GM18507 (cell line): ENCODE measurements at places on chromosomes 6 and 20.

DNA sequence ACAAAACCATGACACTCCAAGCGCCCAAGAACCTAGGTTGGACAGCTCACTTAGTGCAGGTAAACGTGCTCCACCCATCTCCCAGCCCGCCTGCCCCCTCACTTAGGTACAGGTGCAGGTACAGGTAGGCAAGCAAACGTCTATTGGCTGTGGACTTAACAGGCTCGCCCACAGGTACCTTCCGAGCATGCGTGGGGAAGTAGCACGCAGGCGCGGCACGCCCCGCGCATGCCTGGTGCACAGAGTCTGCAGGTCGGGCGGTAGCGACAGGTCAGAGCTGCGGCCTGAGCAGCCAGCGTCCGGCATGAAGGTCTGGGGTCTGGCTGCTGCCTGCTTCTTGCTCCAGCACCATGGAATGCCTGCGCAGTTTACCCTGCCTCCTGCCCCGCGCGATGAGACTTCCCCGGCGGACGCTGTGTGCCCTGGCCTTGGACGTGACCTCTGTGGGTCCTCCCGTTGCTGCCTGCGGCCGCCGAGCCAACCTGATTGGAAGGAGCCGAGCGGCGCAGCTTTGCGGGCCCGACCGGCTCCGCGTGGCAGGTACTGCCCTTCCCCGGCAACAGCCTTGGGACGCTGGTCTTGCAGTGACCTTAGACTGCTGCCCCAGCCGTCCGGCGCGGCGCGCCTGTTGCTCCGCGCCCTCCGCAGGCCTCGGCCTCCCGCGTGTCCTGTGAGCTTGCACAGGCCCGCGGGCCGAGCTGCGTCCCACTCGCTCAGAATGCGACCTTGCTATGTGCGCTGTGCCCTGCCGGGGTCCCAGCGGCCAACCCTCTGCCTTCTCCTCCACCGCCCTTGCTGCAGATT, at the start of gene MRS2:
TSS of gene MRS2 (plus strand) at position 240 of the 804 bp plus-strand sequence. CDS start at position 351, 111 bp downstream.
- DNase-seq = peak; percentile 80

DNA sequence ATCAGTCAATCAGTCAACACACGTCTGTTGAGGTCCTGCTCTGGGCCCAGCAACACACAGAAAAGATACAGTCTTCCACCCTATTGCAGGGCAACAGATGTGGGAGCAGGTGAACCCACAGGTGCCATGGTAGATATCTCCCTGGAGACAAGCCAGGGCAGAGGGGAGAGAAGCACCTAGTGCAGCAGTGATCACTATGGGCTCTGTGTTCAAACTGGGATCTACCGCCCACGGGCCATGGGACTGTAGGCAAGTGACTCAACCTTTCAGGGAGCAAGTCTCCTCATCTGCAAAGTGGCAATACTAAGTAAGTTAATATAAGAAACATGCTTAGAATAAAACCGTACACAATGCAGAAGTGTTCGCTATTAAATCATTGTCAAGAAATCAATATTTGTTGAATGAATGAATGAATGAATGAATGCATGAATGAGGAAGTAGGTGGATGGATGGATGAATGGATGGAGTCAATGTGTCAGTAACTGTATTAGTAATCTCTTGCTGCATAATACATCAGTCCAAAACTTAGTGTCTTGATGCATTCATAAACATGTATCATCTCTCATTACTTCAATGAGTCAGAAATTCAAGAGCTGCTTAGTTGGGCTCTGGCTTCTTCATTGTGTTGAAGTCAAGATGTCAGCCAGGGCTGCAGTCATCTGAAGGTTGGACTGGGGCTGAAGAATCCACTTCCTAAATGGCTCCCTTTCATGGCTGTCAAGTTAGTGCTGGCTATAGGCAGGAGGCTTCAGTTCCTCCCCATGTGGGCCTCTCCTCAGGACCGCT, 31.9 kb upstream of the NFATC2 start:
- no peak for DNase-seq

GRCh38 chr6:46016063-46016608, 476 bp upstream of the CLIC5 start:
- no peak for DNase-seq

DNA sequence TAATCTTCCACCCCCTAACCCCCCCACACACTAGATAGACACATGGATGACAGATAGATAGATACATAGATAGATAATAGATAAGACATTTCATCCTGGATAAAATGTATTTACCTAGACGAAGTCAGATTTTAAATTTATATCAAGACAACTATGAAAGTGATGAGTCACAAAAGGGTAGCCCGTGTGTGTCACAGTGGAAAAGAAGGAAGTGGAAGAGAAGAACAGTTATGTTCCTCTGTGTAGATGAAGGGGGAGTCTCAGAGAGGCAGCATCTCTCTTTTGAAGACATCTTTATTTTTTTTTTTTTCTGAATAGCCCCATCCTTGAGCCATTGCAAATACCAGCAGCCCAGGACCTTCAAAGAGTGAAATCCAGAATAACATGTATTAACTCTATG, 121.7 kb upstream of the VGLL2 start:
- DNase-seq = no peak

DNA sequence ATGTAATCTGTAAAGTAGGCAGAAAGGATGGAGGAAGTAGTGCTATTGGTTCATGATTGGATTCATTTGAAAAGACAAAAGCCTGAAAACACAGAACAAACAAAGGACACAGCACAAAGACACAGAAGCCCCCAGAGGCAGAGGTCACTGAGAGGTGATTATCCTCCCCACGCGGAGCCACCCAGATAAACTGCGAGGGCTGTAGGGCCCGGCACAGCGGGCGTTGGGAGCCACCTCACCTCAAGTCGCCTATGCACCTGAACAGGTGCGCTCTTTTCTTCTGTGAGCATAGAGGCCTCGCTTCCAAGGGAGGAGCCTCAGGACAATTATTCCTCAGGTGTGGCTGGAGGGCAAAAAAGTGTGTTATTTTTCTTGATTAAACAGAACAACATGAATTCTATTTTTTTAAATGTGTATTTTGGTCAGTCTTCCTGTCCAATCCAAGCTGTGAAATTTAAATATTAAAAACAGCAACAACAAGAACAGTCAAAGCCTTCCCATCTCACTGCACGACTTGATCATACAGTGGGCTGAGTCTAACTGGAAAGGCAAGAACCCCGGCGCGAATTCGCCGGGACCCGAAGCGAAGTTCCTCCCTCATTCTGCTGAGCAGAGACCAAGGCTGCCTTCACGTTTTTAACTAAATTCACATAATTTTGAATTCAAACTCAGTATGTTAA, 205.3 kb downstream of the THBS2 start:
- DNase-seq = no peak

DNA sequence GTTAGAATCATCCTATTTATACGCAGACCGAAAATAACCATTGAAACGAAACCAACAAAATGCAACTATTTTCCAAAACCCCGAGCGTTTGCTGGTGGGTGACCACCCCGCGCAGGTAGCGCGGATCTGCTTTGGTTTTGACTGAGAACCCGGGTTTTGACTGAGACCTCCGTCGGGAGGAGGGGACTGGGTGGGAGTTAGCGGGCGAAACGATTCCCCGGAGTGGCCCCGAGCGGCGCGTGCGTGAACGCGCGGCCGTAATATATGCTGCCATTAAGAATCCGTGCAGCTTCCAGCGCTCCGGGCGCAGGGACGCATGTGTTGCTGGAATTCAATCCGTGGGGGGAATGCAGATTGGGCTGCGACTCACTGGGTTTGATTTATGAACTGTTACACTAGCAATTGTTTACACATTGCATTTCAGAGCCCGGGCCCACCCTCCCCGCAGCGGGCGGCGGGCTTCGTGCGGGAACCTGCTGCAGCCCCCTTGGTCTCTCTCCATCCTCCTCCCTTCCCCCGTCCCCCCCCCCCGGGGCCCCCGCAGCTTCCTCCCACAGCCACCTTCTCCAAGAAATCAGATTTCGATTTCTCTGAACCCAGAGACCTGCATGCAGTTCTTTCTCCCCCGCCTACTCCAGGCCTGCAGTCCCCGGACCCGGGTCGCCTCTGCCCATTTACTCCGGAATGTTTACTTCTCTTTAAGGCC, 9.9 kb downstream of the NRN1 start:
- no peak for DNase-seq

- DNase-seq = no peak
These were observed 539 bp downstream of the CDYL start for GRCh38 chr6:4776493-4777393.

- no peak for DNase-seq
These were observed 17.8 kb upstream of the HLA-DRB1 start for GRCh38 chr6:32607263-32607987.

DNA sequence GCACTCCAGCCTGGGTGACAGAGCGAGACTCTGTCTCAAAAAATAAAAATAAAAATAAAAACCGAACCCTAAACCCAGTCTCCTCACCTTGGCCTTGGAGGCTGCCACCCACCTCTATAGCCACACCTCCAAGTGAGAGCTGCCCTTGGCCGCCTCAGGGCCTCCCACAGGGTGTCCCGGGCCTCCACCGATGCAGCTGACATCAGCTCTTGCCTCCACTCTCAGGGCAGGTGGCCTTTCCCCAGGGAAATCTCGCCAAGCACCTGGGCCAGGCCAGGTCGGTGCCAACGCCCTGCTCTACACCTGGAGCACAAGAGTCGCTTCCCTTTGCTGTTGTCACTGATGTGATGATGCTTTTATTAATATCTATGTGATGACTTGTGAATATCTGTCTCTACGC, 8.9 kb upstream of the MYL9 start:
- DNase-seq = no peak

GRCh38 chr6:31582230-31582643, at the start of gene LTB:
Gene LTB, minus strand, starts transcription at chr6:31582424. Its CDS starts 7 bp downstream, at chr6:31582417.
- DNase-seq = no peak

DNA sequence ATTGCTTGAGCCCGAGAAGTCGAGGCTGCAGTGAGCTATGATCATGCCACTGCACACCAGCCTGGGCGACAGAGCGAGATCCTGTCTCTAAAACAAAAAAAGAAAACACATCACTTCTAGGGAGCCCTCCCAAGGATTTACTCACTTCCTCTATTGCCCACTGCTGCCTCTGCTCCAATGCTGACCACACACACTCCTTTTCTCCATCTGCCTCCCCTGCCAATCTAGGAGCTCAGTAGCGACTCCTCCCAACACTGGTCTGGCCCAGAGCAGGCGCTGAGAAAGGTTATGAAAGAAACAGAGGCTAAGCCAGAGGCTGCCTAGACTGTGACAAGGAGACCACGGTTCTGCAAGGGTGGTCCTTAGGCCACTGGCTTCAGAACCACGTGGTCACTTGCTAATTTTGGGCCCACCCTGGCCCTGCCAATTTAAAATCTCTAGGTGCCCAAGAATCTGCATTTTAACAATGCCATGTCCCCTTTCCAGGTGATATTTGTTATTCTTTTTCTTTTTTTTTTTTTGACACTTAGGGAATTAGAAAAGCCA, 1.3 kb upstream of the E2F1 start:
- no peak for DNase-seq

GRCh38 chr6:40923326-40923725, 115.7 kb downstream of the UNC5CL start:
- no peak for DNase-seq

- no peak for DNase-seq
These were observed 126.2 kb upstream of the SSTR4 start for GRCh38 chr20:22908944-22909343.

- DNase-seq = no peak
These were observed 19.7 kb upstream of the UTRN start for GRCh38 chr6:144265390-144265789.

DNA sequence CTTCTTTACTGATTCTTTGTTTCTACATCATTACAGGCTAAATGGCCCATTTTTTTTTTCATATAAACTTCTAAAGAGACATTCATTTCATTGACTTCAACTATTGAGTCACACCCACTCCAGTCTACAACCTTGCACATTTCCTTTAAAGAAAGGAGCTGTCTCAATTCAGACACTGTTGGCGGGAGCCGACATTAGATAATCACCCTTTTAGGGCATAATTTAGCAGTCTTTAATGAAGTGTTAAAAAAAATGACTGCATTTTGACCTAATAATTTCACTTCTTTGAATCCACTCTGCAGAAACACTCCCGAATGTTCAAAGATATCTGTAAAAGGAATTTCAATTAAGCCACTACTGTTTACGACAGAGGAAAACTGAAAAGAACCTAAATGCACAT, 1.5 kb downstream of the EPM2A start:
- DNase-seq = no peak

DNA sequence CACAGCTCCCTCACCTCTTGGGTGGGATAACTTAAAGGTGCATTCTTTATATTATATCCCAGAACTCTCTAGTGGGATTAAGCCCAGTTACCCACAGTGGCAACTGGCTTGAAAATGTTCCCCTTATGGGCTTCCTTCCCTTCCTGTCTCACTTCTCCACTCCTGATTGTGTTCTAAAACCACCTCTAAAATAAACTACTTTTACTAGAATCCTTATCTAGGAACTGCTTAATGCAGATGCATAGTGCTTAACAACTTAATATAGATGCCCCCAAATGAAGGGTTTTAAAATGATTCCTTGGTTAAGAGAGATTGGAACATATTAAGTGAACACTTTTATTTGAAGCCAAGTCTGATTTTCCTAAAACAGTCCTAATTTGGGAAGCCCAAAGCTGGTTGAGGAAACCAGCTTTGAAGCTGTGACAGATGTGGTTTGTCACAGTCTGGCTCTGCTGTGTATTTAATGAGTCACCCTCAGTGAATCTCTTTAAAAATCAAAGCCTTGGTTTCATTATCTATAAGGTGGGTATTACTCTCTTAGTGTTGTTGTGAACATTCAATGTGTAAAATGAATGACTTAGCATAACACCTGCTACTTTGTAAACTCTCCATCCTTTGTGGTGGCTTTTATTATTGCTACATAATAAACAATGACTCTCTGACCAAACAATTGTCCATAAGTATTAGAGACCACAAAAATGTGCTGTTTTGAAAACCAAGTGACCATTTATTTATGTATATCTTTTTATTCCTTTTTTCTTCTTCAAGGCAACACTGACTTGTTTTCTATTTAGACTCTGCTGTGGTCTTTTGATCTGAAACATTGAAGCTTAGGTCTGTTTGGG, 24.4 kb downstream of the PLCB1 start:
- DNase-seq = no peak

DNA sequence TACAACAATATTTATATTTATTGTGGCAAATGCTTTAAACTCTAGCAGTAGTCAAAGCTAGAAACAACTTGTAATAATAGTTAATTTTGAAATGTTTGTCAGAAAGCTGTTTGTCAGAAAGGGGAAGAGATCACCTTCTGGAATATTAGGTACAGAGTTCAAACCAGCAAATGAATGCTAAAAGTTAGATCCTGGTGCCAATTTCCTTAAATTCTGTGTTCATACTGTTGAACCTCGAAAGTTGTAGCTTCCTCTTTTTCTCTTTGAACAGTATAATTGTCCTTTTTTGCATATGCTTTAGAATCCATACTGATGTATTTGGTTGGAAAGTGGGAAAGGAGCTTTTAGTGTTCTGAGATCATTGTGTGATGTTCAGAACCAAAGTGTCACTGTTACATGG, 22.4 kb downstream of the ITCH start:
- no peak for DNase-seq
